Neural crest cell (in vitro differentiated cells): ENCODE measurements at places on chromosomes 4 and X.

DNA sequence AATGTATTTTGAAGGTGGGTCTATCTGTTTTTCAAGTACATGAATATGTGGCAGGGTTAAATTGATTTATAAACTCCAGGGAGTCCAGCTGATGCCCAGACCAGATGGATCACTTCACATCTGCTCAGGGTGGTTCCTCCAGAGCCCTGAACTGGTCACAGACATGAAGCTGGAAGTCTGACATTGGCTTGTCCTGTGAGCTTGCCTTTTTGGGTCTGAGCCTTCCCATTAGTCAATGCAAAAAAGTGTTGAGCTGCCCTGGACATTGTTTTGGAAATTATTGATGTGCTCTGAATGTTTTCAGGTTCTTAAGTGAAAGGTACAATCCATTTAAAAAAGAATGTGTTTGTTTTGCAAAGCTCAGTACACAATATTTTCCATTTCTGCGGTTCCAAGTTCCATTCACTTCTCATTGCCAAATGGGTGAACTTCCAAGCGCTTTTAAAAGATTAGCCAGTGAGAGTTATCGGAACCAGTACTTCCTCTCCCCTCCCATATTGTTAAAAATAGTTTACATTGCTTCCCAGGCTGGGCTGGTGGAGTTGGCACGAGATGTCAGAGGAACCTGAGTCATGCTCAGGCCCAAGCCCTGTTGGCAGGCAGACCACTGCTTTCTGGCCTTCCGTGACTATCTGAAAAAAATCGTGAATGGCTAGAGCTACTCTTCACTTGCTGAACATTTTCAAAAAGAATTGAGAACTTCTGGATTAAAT lies 52.1 kb downstream of the PDGFRA start:
- no peak for DNase-seq

DNA sequence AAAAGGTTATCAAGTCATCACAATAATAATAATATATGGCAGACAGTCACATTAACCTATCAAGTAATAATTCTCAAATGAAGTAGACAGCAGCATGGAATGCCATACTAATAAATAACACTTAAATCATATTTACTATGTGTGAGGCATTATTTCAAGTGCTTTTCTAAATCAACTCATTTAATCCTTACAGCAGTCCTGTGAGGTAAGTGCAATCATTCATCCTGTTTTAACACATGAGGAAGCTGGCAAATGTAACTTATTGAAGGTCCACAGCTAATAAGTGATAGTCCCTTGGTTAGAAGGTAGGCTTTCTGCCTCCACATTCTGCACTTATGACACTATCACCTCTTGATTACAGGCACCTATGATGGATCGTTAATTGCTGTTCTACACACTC lies 24.5 kb downstream of the GABRA4 start:
- DNase-seq = no peak

DNA sequence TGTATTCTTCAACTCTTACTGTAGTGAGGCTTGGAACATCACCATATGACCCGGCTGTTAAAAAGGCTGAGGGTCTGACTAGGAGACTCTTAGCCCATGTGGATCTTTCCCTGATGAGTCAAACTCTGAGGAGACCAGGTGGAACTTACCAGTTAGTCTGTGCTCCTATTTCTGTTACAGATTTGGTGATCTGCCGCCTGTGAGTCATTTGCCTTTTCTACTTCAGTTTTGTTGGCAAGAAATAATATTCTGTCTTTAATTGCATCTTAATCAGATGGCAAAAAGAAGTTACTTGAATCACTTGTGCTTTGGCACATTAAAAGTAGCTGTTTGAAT lies 48.4 kb downstream of the MTM1 start:
- no peak for DNase-seq

DNA sequence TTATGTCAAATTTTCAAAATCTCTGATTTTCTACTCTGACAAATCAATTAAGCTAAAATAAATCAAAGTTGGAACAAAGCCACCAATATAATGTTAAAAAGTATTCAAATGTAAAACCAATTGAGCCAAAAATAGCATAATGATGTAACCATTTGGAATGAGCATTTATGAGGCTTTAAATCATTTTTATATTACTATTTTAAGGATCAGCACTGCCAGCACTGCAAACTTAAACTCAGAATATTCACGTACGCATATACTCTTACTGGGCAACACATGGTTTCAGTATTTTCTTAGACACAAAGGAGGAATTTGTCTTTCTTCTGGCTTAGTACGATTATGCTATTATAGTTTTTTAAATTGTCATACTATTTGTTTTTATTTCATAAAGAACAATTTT lies 52.2 kb downstream of the AFAP1 start:
- no peak for DNase-seq

- DNase-seq = no peak
Measured at GRCh38 chr4:121034017-121034416, 38.3 kb downstream of the NDNF start.

DNA sequence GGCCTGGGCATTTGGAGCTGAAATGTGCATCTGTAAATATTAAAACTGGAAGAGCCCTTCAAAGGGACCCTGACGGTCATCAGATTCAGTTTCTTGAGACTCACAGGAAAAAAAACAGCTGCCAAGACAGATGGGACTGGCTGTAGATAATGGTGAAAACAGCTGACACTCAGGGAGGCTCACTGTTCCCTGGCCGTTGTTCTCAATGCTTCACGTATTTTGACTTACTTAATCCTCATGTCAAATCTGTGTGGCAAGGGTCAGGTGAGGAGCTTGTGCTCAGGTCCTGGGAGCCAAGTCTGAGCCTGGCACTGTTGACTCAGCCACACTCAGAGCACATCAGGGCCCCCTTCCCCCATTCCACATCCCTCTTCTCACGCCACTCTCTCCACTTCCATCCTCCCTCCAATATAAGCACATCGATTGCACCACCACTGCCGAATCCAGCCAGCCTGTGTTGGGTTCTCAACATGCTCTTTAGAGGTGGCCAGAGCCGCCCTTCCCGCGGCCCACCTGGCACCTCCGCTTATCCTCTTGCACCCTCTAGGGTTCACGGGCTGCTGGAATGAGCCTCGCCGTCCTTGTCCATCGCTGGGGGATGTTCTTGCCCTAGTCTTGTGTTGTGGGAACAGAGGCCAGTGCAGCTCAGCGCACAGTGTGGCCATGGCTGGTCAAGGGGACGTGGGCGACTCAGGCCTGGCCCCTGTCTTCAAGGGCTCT lies 40.1 kb downstream of the EVC start:
- DNase-seq = no peak

DNA sequence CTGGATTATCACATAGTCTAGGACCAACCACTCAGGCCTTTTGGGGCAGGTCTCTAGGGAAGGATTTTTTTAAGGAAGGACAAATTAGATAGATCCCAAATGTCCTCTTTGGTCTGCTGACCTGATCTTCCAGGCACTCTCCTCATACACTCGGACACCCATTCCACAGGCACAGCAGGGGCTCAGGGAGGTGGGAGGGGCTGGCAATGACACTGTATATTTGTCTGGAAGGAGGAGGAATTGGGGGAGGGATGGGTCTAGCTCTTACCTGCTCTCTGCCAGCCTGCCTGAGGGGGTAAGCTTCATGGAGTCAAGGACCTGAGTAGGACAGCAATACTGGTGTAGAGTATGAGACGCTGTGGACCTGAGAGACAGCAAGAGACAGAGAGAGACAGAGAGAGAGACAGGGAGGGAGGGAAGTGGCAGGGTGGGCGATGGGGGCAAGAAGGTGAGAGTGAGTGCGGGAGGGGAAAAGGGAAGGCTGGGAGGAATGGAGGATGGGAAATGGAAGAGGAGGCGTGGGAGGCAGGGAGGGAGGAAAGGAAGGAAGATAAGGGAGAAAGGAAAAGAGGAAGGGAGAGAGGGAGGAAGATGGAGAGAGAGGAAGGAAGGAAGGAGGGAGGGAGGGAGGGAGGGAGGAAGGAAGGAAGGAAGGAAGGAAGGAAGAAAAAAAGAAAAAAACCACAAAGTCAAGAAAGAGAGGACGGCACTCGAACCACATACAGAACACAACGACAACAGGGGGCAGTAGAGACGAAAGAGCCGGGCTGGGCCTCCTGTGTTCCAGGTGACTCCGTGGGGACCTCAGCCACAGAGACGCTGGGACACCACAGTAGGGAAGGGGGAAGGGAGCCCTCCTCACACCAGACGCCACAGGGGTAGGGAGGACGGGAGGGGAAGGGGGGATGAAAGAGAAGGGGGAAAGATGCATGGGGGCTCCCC lies 1.8 kb downstream of the IQSEC2 start:
- no peak for DNase-seq

DNA sequence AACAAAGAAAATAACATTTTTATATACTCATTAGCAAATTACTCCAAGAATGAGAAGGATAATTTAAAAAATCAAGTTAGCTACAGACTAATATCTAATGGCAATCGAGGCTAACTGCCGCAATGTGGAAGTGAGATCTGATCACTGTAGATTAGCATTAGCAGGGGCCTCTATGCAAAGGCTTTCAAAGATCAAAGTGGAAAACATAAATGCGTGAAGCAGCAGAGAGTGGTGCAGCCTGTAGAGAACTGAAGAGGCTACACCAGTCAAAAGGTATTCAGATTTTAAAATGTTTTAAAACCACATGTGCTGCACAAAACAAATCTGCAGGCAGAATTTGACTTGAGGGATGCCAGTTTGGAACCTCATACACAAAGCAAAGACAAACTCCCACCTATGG lies 24.0 kb upstream of the RAP1GDS1 start:
- no peak for DNase-seq

- DNase-seq = no peak
Measured at GRCh38 chr4:14096396-14096965, 469.0 kb upstream of the BOD1L1 start.

DNA sequence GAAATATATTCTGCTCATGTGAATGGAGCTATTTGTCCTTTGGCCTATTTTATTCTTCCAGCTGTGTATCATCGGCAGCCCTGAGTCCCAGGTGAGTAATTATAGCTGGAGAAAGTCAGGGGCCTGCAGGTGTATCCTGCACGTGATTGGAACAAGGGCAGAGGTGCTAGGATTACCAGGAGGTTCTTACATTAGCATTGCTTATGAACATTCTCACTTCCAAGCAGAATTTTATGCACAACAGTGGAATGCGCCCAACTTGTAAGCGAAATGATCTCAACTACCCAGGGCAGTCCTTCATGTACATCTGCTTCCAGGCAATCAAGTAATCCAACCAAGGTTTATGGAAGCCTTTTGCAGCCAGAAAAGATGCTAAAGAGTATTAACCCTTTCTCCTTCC lies 68.9 kb upstream of the NRK start:
- no peak for DNase-seq

GRCh38 chr4:123976819-123977218 lies 580.2 kb downstream of the SPRY1 start:
- no peak for DNase-seq

- no peak for DNase-seq
Measured at GRCh38 chr4:140247237-140247636, 93.3 kb upstream of the MAML3 start.

DNA sequence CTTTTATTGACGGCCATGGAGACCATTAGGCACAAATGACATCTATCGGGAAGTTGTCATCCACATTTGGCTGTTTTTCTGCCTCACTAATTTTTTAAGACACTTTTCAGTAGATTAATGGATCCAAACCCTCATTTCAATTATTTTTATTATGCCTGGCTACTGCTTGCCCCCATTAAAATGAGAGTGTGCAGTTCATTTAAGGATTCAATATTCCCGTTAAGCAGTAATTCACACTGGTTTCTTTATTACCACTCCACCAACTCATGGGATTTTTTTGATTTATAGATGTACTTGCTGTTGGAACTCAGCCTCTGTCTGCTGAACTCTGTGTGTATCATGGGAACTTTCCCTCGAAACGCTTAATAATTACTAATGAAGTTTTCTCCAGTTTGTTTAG lies 291.8 kb upstream of the PRKX start:
- DNase-seq = no peak

DNA sequence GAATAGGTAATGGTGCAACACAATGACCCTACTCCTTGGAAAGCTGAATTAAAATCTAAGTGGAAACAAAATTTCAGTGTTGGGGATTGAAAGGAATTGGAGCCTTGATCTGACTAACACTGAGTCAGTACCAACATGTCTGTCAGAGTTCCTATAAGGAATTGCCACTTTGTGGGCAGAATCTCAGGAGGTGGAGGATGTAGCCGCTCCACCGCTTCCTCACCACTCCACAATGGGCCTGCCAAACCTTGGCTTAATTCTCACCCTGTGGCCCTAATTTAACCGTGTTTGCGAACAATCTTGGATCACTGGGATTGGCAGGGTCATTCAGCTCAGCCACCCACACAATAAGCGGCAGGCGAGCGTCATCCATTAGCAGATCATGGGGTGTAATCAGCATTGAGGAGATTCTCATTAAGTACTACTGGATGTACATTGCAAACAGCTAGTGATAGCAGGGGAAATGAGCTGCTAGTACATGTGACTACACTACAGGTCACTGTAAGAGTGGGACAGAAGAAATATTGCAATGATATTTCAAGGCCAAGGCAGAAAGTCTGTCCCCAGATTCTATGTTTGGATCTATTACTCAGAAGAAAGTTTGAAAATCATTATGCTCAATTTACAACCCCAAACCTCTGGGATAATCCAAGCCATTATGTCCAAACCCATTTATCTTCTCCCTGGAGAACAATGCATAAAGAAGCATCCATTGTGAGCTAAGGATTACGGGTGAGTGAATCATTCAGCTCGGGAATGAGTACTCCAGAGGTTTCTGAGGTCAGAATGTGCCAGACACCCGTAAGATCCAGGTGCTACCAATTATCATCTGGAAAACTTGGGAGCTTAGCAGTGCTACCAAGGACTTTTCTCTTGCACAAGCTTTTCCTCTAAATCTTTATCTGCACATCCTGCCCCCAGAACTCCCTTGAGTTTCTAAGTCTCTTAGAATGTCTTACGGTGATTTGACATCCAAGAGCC lies 5.8 kb downstream of the SRPX start:
- DNase-seq = no peak

- DNase-seq = peak; percentile 33
Measured at GRCh38 chr4:7073526-7074390, 5.9 kb upstream of the GRPEL1 start.

GRCh38 chrX:40727093-40727492 lies 8.2 kb downstream of the MED14 start:
- DNase-seq = no peak

- peak; percentile 12 for DNase-seq
Measured at GRCh38 chr4:153345012-153345981, 809 bp downstream of the MND1 start.

DNA sequence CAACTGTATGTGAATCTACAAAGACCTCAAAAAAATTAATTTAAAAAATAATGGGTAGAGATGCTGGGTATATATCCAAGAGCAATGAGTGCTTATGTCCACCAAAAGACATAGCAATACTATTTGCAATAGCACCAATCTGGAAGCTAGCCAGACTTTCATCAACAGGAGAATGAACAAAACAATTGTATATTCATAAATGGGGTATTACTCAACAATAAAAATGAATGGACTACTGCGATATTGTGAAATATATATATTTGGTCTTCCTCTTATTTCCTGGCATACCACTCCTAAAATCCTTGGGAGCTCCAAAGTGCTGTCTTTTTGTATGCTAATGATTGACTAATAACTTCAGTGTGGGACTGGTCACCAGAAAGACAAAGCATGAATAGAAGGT lies 77.5 kb downstream of the MSN start:
- DNase-seq = no peak
